HFFc6 (cell line): ENCODE measurements at places on chromosomes 3 and 15. TPM values are rescaled to one million over a fixed set of nuclear protein-coding genes. Genes with fewer than 3 reads are reported as not detected.

- DNase-seq = peak; percentile 71
Observed at GRCh38 chr15:40344631-40345120, 3.9 kb upstream of the CCDC9B start.

FES gene
- total RNA-seq = 0.41 to 1.1 TPM (median 0.95 TPM) in 3 replicates

DNA sequence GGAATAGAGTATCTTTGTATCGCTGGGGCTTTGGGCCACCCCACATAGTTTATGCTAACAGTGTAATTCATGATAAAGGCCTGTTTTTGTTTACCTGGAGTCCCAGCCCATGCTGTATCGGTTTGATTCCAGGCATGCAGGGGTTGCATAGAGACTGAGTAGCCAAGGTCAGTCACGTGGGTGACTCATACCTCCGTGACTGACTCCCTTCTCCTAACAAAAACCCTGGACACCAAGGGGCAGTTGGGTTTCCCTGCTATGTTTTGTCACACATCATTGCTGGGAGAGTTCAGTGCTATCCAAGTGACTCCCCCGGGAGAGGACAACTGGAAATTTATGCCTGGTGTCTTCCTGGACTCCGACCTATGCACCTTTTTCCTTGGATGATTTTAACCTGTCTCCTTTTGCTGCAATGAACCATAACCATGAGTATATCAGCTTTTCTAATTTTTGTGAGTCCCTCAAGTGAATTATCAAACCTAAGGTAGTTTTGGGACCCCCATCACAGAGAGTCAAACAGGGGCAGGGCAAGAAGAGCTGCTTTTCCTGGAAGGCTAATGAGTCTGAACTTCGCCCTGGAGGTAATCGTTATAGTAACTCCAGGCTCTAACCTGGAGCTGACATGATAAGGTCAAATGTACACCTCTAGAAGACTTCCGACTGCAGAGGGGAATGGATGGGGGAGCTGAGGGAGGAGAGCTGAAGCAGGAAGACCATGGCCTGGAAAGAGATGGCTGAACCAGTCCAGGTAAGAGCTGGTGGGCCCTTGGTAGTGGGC is 57.0 kb downstream of the SRGAP3 start:
- DNase-seq = no peak

DNA sequence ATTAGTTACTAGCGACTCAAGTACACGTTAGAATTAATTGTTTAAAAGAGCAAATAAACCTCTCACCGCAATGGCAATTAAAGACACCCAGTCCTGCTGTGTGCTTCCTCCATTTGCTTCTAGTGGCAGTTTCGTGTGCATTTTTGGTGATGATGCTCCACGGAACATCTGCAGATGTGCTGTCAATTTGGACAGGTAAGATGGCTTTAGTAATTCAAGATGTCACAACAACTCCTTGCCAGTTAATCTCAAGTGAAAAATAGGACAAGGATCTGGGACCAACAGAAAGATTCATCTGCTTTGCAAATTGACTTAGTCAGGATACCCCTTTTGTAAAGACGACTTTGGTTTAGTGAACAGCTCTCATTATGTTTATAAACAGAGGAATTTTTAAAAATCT is 320.9 kb downstream of the GABRB3 start:
- DNase-seq = no peak

RBMS3 gene
- total RNA-seq = 30.1 to 46.9 TPM (median 31.6 TPM) in 3 replicates

SERPINI2 gene
- total RNA-seq = not detected in 3 replicates

GRCh38 chr3:160931474-160931873 is 173.7 kb downstream of the B3GALNT1 start:
- DNase-seq = peak; percentile 23

DNA sequence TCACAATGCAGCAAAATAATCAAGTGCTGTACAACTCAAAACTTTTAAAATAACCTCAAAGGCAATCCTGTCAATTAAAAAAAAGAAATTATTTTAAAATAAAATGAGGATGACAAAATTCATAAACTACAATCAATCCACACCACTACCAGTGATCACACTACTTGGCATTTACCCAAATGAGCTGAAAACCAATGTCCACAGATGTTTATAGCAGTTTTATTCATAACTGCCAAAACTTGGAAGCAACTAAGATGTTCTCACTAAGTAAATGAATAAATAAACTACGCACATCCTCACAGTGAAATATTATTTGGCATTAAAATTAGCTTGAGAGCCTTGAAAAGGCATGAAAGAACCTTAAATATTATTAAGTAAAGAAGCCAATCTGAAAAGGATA is 121.3 kb downstream of the STAG1 start:
- no peak for DNase-seq

STT3B gene
- total RNA-seq = 116 to 143 TPM (median 133 TPM) in 3 replicates

CCDC33 gene
- total RNA-seq = not detected in 3 replicates

CRYBG3 gene
- 12.1 to 12.7 TPM (median 12.5 TPM) in 3 replicates for total RNA-seq

- DNase-seq = no peak
Observed at GRCh38 chr3:12467746-12468145, 16.5 kb upstream of the TSEN2 start.

DNA sequence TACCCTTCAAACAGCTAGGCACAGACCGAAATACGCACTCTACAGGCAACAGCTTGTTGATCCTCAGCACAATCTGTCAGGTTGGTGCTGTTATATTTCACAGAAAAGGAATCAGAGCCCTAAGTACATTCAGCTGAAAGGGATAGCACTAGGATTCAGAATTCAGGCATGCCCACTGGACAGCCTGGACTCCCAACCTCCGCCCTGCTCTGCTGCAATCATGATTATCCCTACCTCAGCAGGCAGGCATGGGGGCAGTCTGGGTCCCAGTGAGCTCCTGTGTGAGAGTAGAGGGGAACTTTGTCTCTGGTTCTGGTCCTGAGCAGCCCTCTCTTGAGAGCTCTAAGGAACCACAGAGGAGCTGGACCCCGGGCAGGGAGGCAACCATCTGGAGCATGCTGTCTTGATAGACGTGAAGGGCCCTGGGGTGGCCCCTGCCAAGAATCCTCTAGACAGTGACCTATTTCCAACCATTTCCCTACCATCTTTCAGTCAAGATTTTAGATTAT is 23.4 kb upstream of the NOX5 start:
- no peak for DNase-seq

DNA sequence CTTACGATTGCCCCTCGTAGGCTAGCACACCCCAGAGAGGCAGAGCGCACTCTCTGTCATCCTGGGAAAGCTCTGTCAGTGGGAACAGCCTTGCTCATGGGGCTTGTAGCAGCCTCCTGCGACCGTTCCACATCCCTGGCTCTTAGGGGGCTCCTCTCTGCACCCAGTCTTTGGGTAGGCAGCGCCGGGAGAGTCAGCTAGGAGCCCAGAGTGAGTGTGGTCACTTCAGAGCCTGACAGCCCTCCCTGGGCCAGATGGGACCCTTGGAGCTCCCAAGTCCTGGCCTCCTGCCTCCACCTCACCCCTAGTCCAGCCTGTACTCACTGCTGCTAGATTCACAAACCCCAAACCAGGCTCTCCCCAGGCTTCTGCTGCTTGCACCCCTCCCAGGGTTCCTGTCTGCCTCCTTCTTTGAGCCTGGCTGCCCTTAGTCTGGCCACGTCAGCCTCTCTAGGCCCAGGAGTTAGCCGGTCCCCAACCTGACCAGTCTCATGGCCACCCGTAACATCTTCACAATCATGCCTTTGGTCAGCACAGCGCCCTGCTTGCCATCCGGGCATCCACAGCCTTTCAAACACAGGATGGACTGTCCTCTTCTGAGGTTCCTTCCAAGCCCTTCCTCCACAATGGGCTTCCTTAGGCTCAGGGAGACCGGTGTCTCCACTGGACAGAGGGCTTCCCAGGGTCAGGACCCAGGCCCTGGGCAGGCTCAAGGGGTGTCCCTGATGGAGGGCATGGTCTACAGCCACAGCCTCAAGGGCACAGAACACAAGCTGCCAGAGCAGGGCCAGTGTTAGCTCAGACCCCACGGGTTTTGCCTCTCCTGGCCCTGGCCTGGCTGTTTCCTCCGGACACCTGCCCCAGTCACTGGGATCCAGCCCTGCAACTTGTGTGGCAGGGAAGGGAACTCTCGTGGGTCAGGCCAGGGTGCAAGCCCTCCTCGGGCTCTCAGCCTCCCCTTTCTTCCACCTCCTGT is 4.6 kb downstream of the ACSBG1 start:
- DNase-seq = no peak

DNA sequence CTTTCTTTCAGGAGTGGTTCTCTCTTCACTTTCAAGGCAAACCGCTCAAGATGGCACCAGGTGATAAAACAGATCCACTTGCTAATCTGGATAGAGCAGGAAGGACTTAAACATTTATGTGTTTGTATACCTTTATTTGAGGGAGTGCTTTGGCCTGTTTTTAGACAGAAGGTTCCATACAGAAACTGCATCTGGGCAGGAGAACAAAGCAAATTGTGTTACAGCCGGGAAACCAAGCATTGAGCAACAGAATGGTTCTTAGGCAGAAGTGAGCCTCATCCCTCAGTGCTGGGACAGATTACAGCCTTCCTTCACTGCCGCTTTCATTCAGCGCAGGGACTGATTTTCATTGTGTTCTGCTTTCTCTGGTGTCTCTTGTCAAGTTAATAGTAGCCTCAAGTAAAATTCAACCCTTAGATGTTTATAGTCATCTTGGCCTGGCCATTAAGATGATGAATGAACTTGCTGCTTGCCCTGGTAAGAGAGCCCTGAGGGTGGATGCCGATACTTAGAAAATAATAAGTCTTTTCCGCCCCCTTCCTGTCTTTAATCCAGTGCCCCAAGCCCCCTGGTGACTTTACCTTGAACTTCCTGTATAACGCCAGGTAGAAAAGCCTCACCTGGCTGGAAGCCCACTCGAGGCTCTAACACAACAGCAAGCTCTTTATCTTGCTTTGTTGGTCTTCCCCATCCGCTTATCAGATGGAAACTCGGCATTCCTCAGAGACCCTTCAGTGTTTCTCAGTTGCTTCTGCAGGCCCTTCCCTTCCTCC is 168.0 kb upstream of the CTDSPL start:
- no peak for DNase-seq

TTC21A gene
- 1.5 to 2.6 TPM (median 2.0 TPM) in 3 replicates for total RNA-seq
